ENCODE measurements at places on chromosomes 7 and 10.

DNA sequence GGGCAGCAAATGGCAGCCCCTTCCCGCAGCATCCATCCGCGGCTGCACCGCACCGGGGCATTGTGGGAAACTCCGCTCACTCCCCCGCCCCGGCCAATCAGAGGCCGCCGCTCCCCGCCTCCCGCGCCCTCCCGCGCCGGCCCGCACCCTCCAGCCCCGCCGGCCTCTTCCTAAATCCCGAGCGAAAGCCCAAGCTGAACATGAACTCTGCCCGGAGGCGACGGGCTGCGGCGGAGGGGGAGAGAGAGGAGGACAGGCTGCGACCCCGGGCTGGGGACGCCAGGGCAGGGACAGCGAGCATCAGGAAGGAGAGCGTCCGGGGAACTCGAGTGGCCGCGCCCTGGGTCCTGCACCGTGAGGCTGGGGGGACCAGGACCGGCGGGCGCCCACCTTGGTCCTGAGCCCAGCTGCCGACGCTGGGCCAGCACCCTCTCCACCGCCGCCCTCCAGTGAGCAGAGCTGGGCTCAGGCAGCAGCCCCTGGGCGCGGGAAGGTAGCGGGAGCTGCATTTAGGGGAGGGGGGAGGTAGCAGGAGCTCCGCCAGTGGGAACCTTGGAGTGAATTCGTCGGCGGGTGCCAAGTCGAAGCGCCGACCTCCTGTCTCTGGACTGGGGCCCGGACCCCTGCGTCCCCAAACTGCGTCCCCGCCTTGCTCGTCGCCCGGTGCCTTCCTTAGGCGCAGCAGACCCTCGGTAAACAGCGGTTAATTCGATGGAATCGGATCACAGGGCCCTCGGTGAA lies at the start of gene DGKI:
Gene DGKI (minus strand): TSS at position 148 of the 741 bp plus-strand sequence.
- peak; percentile 13 for DNase-seq

DNA sequence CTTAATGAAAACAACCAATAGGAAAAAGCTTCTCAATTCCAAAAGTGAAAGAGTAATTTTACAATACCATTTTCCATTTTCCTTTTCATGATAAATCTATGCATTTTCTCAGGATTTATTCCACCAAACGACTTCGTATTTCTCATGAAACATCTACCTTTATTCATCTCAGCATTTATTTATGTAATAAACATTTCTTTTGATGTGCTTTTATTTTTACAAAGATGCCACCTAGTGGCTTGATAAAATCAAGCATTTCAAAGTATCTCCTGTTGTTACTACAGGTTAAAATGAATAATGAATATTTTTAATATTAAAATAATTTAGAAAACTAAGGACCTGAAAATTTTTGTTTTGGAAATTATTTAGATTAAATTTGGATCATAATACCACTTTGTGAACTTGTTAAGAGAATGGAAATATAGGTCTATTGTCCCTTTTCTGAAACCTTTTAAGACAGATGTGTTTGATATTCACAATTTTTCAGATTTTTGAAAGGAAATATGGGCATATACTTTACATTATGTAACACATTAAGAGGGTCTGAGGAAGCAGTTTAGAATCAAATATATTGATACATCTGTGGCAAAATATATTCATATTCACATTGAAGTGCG lies 2.7 kb upstream of the IQUB start:
- DNase-seq: no peak

- DNase-seq: no peak
These were observed 5.4 kb downstream of the POLD2 start for GRCh38 chr7:44117801-44118429.

DNA sequence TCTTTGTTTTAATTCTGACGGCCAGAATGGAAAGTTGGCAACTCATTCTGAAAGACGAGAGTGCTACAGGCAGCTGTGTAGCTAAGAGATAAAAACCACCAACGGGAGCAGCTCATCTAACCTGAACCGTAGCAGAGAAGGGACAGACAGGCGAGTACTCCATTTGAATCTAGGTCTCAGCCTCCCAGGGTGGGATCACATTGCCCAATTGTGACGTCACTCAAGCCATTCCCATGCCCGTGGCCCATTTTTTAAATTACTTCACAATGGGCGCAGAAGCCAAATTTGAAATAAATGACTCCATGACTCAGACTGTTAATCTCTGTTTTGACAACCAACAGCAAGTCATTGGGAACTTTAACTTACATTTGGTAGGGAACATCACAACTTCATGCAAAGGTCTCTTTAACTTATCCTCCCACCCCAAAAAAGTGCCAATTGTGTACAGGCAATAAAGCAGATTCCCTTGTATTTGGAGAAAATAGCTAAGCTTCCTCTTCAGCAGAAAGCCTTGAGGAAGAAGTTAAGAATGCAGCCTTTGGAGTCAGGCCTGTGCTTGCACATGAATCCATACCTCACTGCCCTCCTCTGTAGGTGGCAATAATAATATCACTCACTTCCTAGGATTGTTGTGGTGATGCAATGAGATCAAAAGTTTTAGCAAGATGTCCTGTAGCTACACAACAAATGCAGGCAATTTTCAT lies 93.2 kb upstream of the KIF5B start:
- no peak for DNase-seq

DNA sequence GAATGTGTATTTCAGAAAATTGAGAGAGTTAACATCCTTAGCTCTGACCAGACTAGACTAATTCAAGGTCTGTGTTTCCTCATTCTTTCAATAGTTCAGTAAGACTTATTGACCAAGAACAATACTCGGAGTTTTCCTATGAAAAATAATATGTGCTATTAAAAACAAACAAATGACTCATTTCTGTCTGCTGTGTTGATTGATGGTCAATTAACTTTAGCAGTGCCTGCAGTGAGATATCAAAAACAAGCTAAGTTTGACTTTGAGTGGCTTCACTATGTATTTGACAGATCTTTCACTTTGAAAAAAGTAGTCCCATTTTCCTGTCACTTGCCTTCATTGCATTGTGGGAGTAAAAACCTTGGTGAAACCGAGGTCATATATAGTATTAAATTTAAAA lies 91.0 kb downstream of the GNAT3 start:
- DNase-seq: no peak

- DNase-seq: no peak
These were observed 26.5 kb upstream of the KCTD7 start for GRCh38 chr7:66602159-66602558.

DNA sequence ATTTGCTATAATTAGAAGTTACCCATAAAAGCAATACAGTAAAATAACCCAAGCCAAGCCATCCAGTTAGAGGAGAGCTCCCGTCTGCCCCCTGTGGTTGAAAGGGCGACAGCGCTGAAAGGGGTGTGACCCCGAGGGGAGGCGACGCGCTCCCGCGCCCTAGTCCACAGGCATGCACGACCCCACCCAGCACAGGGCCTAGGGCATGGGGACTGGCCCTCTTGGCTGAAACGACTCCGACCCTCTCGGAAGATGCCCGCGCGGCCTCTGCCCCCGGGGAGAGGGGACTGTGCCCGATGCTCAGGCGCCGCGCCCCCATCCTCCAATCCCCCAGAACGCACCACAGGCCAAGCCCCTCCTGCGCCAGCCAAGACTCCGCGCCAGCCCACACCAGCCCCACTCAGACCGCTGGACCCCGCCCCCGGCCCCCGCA lies 64.0 kb downstream of the CSGALNACT2 start:
- DNase-seq: peak; percentile 44

DNA sequence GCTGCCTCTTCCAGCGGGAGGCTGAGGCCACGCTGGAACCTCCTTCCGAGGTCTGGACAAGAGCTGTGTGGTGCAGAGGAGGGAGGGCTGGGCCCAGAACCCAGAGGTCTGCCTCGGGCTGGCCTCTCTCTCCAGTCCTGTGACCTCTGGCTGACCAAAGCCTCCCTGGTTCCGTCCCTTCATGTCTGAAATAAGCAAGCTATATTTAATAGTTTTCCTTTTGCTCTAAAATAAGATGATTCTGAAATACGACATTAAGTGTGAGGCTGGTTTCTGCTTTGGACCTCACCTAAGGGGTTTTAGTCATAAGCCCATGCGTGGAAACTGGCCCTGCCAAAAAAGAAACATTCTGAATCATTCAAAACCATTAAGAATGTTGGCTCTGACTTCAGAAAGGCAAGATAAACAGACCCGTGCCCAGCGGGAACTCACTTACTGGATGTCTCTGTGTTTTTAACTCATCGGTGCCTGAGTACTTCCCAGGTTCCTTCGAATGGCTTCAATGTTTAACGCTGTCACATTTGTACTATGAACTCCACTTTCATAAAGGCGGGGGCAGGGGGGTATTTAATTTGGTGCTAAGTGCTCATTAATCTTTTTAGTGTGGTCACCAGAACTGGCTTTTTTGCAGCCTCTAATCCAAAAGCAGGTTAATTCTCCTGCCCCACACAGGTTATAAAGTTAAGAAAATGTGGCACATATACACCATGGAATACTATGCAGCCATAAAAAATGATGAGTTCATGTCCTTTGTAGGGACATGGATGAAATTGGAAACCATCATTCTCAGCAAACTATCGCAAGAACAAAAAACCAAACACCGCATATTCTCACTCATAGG lies 157.5 kb upstream of the KLF14 start:
- no peak for DNase-seq

DNA sequence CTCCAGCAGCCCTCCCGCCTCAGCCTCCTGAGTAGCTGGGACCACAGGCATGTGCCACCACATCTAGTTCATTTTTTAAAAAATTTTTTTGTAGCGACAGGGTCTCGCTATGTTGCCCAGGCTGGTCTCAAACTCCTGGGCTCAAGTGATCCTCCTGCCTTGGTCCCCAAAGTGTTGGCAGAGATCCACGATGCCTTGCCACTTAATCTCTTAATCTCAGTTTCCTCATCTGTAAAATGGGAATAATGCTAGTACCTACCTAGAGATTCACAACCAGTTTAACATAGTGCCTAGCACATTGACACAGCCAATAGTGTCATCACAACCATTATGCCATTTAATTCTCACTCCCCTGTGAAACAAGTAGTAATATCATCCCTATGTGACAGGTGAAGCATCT lies 4.8 kb upstream of the CPA4 start:
- DNase-seq: no peak

- no peak for DNase-seq
These were observed 65.7 kb upstream of the PARD3 start for GRCh38 chr10:34880817-34881216.

- no peak for DNase-seq
These were observed 1.4 kb downstream of the SFR1 start for GRCh38 chr10:104123397-104123796.

DNA sequence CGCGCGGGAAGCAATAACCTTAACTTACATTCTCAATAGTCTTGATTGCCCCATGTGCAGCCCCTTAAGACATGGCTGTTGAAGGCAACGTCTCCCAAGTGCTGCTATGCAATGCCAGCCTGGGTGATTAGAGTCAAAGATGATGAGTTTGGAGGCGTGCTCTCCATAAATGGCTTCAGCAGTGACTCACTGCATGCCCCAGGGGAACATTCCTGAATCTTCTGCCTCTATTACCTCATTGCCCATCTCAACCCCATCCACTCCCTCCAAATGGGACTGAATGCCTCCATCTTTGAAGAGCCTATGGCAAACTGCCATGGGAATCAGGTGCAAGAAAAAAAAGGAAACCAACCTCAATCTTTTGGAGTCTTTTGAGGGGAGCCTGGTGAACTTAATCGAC lies 282.8 kb downstream of the SNX10 start:
- no peak for DNase-seq

GRCh38 chr7:50507898-50508470 lies 57.2 kb downstream of the DDC start:
- no peak for DNase-seq

DNA sequence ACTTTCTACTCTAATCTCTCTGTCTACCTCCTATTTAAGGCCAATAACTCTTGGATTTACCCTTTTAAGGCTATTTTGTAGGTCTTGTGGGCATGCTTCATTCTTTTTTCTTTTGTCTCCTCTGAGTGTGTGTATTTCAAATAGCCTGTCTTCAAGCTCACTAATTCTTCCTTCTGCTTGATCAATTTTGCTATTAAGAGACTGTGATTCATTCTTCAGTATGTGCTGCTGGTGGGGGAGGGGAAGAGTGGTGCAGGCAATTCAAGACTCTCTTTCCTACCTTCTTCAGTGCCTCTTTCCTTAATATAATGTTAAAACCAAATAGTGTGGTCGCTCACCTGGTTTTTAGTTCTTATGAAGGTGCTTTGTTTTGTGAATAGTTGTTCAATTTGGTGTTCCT lies 20.0 kb downstream of the ABCB1 start:
- DNase-seq: no peak

DNA sequence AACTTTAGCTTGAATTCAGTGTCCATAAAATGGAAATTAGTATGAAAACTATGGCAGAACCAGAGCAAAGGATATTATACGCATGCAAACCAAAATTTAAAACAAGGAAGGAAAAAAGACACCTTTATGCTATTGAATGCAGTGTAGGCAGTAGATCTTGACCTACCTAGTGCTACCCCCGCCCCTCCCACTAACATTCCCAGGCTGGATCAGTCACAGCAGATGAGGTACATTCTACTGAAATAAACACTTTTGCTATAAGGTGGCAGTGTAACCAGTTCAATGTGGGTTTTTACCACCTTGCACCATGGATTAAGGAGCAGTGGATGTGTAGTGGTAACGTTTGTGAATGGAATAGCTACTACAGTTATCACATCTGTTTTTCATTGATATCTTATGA lies 27.9 kb downstream of the SRI start:
- DNase-seq: no peak

- DNase-seq: no peak
These were observed 101.2 kb downstream of the DNMBP start for GRCh38 chr10:99908512-99908911.

- no peak for DNase-seq
These were observed 262.0 kb downstream of the STK31 start for GRCh38 chr7:23972057-23972456.

DNA sequence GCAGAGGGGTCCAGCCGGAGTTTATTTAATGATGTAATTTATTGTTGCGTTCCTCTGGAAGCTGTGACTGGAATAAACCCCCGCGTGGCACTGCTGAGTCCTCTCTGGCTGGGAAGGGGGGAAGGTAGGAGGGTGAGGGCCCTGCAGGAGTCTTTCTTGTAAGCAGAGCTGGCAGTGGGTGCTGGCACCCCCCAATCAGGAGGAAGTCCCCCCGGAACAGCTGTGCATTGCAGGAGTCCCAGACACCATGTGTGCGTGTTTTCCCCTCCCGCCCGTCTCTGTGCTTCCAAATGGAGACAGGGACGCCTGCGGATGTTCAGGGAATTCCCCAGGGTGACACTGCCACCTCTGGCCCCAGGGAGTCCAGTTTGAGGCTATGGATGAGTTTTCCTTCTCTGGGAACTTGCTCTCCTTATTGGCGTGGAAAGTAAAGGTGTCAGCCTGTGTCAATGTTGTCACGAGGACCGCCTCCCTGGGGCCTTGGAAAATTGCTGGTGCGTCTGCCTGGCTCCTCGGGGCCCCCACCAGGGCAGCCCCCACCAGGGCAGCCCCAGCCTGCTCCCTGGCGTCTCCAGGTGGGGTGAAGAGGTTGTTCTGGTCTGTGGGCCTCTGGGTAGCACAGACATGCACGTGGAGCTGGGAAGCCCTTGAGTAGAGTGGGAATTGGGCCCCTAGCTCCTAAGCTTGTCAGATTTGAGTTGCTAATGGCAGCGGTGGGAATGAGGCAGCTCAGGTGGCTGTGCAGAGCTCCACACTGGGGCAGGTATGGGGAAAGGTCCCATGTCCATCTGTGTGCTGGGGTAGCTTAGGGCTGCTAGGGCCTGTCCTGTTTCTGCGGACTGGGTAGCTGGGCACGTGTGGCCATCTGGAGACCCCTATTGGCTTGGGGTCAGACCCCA lies 2.7 kb downstream of the FZD9 start:
- DNase-seq: no peak

- DNase-seq: no peak
These were observed 487.9 kb upstream of the MKI67 start for GRCh38 chr10:128614016-128614605.

GRCh38 chr10:101778781-101779543 lies 3.0 kb upstream of the FGF8 start:
- no peak for DNase-seq
